ENCODE measurements at places on chromosomes 3 and 15.

GRCh38 chr15:81069356-81069755, 64.7 kb upstream of the CFAP161 start:
- no peak for DNase-seq

DNA sequence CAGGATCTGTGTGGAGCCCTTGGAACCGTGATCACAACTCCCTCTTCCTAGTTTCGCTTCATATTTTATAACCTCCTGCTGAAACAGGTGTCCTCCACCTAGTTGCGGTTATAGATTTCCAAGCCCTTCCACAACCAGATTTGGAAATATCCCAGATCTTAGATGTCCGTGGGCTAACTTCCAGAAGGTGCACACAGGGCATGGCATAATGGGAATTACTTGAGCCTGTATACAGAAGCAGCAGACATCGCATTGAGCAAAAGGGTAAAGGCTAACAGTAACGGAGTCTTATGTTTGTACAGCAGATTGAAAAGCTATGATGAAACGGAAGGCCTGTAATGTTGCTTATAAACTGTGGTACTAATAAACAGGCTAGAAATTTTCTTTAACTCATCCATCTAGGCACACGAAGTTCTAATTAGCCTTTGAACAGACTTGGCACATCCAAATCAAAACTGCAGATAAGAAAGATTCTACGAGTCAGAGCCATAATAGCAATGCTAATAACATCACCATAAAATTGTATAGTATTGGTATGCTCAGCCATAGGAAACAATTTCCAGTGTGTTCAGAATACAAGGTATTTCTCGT, 1.2 kb upstream of the USF3 start:
- no peak for DNase-seq

DNA sequence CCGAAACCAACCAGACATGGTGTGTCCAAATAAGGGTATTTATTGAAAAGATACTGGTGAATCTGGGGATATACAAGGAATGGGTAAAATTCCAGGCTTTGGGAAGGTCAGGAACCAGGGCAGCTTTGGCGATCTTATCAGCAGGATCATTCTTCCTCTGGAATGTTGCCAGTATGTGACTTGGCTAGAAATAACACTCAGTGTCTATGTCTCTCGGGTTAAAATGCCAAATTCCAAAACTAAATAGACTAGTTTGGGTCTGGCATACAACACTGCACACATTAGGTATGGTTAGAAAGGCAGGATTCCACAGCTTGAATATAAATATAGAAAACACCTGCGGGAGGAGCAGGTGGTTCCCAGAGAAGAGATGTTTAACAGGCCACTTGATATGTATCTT, 220.2 kb upstream of the CD96 start:
- no peak for DNase-seq

- no peak for DNase-seq
Measured at GRCh38 chr15:32709295-32710033, 8.3 kb upstream of the GREM1 start.

GRCh38 chr3:58068122-58068809, 60.0 kb downstream of the FLNB start:
- peak; percentile 21 for DNase-seq

DNA sequence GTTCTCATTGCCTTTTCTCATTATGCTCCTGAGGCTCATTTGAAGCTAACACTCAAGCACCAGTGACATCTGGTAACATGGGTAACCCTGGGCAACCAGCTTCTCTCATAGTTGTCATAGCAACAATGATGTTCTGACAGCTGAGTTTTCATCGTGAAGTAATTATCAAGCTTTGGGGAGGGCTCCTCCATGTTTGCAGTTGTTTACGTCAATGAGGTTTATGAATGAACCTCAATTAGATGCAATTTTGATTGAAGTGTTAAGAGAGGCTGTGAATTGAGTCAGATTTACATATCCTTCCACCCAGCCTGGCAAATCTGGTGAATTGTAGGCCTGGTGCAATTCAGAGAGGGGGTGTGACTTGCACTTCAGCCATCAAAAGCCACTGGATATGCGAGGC, 119.3 kb upstream of the CHD2 start:
- peak; percentile 74 for DNase-seq

- no peak for DNase-seq
Measured at GRCh38 chr15:76815421-76815820, 89.7 kb downstream of the SCAPER start.

Data from putamen (tissue), 1 donor.